ENCODE measurements at places on chromosomes 12 and 14.

DNA sequence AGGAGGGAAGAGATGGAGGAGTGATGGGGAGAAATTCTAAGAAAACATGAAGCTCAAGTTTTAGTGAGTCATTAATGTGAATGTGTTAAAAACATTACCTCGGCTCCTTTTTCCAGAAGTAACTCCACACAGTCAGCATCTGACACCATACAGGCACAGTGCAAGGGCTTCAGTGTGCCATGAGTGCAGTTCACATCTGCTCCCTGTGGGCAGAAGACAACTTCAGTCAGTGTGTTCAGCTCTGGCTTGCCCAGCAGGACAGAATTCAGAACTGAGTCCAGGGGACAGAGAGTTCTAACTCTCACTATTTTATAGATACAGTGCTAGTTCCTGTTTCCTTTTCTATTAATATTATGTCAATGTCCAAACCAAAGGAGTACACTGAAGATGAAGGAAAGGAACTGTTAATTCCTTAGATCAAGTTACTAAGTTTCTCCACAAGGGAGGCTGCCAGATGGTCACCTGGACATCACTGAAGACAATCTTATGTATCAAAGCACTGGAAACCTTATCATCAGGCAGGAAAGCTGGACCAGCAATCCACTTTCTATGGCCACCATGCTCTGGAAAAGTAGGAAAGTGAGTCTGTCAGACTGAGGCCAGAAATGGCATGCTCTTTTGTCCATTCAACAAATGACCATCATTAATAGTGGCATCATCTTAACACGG lies 6.1 kb downstream of the ASB8 start:
- no peak for DNase-seq

DNA sequence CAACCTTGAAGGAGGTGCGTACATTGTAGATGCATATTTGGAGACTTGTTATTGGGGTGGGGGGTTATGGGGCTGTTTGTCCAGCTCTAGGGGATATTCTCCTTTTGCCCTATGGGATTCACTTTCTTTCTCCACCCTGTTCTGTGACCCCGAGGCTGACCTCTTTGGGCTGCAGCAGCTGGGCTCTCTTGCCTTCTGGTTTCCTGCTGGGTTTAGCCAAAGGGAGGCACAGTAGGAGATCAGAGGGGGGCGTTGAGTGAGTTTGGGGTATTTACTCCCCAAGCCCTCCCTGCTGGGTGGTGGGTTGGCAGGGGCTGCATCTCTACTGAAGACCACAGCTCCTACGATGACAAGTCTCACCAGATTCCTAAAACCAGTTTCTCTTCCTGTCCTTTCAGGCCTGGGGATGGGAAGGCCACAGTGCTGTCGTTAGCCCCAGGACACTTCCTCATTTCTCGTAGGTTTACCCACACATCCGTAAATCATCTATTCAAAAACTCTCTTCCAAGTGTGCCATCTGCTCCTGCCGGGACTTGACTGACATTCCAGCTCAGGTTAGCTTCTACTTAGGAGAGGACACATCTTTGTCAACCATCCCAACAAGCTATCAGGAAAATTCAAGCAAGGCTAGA lies 127.1 kb downstream of the TMEM30B start:
- DNase-seq: no peak

GRCh38 chr12:62847709-62848108 lies 87.2 kb downstream of the PPM1H start:
- DNase-seq: no peak

DNA sequence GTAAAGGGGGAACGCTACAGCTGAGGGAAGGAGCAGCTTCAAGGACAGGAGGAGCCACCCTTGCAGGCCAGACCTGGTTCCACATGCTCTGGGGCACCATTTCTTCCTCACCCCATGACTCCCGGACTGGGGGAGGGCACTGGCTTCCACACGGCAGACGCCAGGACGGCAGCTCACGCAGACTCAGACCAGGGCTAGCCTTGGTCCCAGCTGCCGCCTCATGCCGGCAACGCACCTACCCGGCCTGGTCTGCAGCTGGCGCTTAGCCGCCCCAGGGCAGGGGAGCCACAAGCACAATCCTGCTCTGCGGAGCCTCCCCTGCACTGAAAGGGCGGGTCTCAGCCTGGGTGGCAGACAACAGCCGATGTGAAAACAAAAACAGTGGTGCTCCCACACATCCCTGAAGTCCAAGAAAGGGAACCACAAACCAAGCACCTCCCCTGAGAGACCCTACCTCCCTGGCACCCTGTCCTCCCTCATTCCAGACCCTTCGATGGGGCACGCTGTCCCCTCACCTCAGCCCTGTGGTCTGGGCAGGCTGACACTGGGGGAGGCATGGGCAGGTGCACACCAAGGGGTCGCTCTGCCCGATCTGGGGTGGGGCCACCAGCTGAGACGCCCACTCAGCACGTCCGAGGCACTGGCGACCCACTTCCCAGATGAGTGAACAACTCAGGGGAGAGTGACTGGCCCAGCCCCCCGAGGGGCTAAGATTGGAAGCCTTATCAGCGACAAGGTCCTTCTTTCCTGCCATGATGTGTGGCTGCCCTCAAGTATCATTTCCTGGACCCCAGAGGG lies 65.0 kb downstream of the CHGA start:
- DNase-seq: no peak

- no peak for DNase-seq
Observed at GRCh38 chr14:65096323-65097089, 5.8 kb downstream of the MAX start.

- DNase-seq: no peak
Observed at GRCh38 chr12:48932878-48933277, 7.6 kb upstream of the FKBP11 start.

- no peak for DNase-seq
Observed at GRCh38 chr14:35113308-35113950, 8.4 kb downstream of the PPP2R3C start.

DNA sequence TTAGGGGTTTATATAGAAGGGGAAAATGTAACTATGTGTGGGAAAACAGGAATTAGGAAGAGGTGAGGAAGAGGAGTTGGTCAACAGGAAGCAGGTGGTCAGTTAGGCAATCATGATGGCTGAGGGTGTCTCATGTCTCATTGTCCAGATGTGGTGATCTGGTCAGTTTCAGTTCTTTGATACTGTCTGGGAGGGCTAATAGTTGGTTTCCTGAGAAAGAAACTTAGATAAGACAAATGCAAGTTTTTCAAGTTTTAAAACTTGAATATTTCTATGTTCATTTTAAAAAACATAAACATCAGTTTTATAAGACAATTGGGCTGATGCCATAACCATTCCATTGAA lies 1121.8 kb upstream of the USP15 start:
- no peak for DNase-seq

DNA sequence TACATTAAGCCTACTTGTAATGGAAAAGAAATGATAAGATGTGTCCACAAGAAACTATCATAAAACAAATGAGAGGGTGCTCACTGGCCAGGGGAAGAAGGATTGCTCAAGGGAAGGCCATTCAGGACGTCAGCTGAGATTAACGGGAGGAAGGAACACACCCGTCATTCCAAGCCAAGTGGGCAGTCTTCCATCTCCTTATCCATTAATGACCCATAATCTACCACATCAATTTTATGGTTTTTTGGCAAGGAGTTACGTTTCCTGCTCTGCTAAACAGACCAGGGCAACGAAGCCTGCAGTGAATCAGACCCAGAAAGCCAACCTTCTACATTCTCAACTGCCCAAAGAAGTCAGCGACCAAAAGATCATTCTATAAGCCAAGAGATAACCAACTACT lies 25.1 kb downstream of the PRKAB1 start:
- no peak for DNase-seq

DNA sequence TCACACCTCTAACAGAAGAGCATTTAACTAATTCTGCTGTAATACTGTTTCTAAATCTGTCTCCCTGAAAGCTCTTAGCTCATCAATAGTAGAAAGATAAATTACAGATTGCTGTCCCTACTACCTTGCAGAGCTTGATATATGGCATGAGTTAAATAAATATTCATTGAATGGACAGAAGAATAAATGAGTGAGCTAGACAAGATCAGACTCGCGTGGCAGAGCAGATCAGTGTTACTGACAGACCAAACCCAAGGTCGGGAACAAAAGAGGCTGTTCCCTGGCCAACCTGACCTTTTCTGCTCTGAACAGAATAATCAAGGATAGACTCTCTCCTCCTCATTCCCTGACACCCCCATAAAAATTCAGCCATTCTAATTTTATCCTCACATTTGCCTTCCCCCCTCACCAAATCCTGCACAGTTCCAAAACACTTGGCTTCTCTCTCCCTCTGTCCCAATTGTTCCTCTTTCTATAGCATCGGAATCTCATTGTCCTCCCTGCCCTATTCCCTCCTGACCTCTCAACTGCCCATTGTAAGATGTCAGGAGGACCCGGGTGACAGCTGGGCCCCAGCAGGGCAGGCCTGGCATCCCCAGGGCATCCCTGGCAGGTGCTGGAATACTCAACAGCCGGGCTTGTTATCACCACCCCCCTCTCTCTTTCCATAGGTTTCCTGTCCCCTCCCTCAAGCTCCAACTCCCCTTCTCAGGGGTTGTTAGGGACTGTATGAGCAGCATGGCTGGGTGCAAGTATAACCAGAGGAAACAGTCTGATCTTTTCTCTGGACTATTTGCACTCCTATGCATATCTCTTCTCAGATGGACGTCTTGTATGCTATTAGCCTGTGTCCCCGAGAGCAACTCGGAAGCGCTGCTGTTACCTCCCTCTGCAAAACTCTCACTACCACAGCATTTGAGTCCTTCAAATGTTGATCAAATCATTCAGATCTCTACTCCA lies 19.9 kb downstream of the NEUROD4 start:
- no peak for DNase-seq

- DNase-seq: no peak
Observed at GRCh38 chr14:69896972-69897371, 17.8 kb downstream of the SMOC1 start.

DNA sequence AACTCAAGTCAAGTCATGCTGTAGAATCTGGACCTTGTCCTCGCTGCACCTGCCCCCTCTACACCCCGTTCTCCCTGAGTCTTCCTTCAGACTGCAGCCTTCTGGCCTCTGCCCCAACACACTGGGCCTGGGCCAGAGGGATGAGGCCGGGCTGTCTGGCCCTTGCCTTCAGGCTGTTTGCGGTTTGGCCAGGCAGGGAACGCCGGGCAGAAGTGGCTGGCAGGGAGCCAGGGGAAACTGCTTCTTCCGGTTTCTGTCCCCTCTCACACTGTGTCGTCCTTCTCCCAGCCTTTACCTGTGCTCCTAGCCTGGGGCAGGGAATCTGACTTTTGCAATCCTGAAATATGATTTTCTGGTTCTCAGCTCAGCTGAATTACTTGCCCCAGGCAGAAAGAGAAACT lies 13.5 kb downstream of the DGLUCY start:
- DNase-seq: no peak

- DNase-seq: peak; percentile 52
Observed at GRCh38 chr12:62260733-62261683, 804 bp downstream of the USP15 start.

GRCh38 chr12:80154261-80154660 lies 54.9 kb downstream of the OTOGL start:
- no peak for DNase-seq

- DNase-seq: no peak
Observed at GRCh38 chr12:22312336-22312735, 22.2 kb downstream of the ST8SIA1 start.

GRCh38 chr12:58959639-58960300 lies 39.5 kb upstream of the LRIG3 start:
- no peak for DNase-seq

DNA sequence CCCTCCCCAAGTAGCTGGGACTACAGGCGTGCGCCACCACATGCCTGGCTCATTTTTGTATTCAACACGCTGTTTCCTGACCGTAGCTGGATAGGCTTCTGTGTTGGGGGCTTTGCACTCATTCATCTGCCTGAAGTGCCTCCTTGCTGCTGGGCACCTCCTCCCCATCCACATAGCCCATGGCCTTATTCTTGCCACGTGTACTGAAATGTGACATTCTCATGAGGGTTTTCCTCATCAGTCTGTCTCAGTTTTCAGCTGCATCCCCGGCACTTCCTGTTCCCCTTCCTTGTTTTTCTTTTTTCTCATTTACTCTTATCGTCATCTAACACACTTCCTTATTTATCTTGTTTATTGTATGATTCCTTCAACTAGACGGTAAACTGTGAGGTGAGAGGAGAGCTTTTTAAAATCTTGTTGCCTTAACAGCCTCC lies 36.6 kb downstream of the RCOR1 start:
- DNase-seq: peak; percentile 55

- DNase-seq: peak; percentile 1
Observed at GRCh38 chr12:34403706-34404376, 381.5 kb downstream of the ALG10 start.

GRCh38 chr14:74864198-74864597 lies 11.7 kb downstream of the PROX2 start:
- DNase-seq: no peak

DNA sequence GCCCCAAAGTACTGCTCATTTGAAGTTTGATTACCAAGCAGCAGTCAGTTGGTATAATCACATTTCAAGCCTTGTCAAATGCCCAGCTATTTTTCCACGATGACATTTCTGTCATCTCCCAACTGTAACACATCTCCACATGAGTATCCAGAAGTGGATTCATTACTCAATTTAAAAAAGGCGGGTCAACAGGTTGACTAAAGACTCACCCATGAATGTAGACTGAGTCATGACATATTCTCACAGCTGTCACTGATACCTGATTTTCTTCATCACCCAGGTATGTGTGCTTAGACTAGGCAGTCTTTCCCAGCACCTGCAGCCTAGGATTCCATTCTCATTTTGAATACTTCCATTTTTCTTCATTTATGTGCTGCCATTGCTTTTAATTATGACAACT lies 75.1 kb upstream of the DBX2 start:
- no peak for DNase-seq

DNA sequence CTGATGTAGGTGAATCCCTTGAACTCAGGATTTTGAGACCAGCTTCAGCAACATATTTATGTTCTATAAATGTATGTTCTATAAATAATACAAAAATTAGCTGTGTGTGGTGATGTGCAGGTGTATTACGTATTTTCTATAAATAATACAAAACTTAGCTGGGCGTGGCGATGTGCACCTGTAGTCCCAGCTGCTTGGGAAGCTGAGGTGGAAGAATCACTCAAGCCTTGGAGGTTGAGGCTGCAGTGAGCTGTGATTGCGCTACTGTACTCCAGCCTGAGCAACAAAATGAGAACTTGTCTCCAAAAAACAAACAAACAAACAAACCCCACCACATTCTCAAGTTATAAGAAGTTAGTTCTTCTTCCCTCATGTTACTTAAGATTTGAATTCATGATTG lies 39.5 kb downstream of the GABARAPL1 start:
- no peak for DNase-seq

GRCh38 chr12:7351177-7351576 lies 47.3 kb downstream of the ACSM4 start:
- DNase-seq: no peak

DNA sequence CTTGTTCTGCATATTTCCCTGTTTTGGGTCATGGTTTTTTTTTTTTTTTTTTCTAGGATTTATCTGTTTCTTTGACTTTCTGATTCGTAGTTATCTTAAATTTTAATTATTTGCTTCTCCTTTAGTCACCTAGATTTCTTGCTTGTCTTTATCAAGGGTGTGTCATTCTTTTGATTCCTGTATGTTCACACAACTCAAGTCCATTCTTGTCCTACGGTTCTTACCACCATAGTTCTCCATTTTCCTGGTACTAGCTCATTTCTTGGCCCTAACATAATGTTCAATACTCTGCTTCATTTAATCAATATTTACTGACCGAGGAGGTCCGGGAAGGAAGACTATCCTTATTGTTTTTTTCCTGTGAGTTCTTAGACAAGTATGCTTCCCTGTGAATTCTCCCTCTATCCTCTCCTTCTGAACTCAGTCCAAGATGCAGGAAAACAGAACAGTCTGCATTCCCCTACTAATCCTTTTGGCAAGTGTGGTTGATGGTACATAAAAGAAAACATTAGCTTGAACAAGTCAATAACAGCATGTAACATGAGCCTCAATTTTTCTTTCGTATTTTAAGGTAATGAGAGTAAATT lies 1346.4 kb upstream of the SEL1L start:
- no peak for DNase-seq

Data from endothelial cell (in vitro differentiated cells).